Sigmoid colon (tissue), 7 donors: ENCODE measurements at places on chromosomes 6 and 20. TPM values are rescaled to one million over a fixed set of nuclear protein-coding genes. Genes with fewer than 3 reads are reported as not detected.

DNA sequence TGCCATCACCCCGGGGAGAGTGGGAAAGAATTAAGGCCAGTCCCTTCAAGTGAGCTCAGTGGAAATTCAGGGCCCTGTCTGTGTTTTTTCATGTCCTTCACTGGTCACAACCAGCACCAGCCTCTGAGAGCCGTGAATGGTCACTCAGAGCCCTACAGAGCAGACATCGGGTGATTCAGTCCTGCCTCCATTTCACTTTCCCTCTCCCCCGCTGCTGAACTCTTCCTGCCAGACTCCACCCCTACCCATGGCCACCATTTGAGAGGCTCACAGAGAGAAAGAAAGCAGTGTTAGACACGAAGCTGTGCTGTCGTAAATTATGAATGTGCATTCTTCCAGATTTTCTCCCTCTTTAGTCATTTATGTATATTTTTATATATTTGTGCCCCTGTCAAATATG is 5.4 kb downstream of the R3HDML start:
- H3K27ac ChIP-seq = no peak overlapping the region
- H3K27me3 ChIP-seq = peaks cover 7% of the 10 kb centered on the region
- H3K4me3 ChIP-seq = no peak overlapping the region
- H3K36me3 ChIP-seq = no peaks in the 10 kb centered on the region
- no peaks in the 10 kb centered on the region for H3K4me1 ChIP-seq

- peak overlapping the region; percentile 17 for H3K27ac ChIP-seq
- no peaks in the 10 kb centered on the region for H3K27me3 ChIP-seq
- no peaks in the 10 kb centered on the region for H3K36me3 ChIP-seq
- DNase-seq = no peak
Measured at GRCh38 chr20:51487565-51488268, 54.8 kb downstream of the NFATC2 start.

DNA sequence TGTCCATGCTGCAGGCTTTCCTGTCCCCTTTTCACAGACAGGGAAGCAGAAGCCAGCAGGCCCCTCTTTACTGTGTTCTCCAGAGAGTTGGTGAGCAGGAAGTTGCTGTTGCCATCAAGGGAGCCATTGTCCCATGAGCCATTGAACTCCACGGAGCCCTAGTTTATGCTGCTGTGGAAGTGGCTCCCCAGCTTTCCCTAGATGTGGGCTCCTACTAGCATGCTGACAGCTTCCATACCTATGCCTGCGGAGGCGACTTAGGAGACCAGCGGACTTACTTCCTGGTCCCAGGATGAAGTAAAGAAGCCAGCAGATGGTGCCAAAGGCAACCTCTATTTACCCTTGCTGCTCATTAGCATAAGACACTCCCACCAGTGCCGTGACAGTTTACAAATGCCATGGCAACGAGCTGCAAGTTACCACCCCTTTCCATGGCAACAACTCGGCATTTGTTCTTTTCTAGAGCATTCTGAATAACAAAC is 30.8 kb upstream of the FKBP1A start:
- no peaks in the 10 kb centered on the region for H3K36me3 ChIP-seq
- no peak overlapping the region for H3K4me3 ChIP-seq
- H3K4me1 ChIP-seq = no peaks in the 10 kb centered on the region
- DNase-seq = no peak

DNA sequence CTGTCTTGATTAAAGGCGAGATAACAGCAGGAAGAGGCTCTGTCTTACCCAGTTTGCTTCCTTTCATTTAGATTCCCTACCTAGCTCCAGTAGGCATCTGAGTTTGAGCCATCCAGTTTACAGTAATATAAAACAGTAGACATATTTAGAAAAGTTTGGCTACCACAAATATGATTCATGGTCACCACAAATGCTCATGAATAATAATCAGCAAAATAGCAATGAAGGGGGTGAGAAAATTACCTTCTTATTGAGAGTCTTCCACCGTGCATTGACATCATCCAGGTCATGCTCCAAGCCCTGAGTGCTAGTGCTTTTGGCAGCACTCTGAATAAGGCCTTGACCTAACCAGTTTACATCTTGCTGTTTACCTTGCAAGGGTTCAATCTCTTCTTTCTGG is 106.2 kb downstream of the DST start:
- peak overlapping the region; percentile 71 for H3K4me3 ChIP-seq
- H3K27ac ChIP-seq = peak overlapping the region; percentile 92
- no peak for DNase-seq
- H3K27me3 ChIP-seq = no peaks in the 10 kb centered on the region
- peaks cover 34% of the 10 kb centered on the region for H3K36me3 ChIP-seq

DNA sequence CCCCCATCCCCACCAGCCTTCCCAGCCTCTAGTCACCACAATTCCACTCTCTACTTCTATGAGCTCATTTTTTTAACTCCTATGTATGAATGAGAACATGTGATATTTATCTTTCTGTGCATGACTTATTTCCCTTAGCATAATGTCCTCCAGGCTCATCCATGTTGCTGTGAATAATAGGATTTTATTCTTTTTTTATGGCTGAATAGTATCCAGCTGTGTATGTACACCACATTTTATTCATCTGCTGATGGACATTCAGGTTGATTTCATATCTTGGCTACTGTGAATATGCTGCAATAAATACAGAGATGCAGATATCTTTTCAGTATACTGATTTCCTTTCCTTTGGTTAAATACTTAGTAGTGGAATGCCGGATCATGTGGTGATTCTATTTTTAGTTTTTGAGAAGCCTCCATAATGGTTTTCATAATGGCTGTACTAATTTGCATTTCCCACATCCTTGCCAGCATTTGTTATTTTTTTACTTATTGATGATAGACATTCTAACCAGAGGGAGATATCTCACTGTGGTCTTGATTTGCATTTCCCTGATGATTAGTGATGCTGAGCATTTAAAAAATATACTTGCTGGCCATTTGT is 194.9 kb downstream of the PACRG start:
- H3K4me1 ChIP-seq = no peaks in the 10 kb centered on the region
- no peak overlapping the region for H3K4me3 ChIP-seq
- no peaks in the 10 kb centered on the region for H3K27me3 ChIP-seq
- H3K27ac ChIP-seq = no peak overlapping the region
- H3K36me3 ChIP-seq = no peaks in the 10 kb centered on the region
- DNase-seq = no peak

GRCh38 chr6:22447249-22448196 is 121.8 kb upstream of the HDGFL1 start:
- DNase-seq = no peak
- no peaks in the 10 kb centered on the region for H3K4me1 ChIP-seq
- no peaks in the 10 kb centered on the region for H3K27me3 ChIP-seq
- no peaks in the 10 kb centered on the region for H3K36me3 ChIP-seq
- H3K4me3 ChIP-seq = no peak overlapping the region

DNA sequence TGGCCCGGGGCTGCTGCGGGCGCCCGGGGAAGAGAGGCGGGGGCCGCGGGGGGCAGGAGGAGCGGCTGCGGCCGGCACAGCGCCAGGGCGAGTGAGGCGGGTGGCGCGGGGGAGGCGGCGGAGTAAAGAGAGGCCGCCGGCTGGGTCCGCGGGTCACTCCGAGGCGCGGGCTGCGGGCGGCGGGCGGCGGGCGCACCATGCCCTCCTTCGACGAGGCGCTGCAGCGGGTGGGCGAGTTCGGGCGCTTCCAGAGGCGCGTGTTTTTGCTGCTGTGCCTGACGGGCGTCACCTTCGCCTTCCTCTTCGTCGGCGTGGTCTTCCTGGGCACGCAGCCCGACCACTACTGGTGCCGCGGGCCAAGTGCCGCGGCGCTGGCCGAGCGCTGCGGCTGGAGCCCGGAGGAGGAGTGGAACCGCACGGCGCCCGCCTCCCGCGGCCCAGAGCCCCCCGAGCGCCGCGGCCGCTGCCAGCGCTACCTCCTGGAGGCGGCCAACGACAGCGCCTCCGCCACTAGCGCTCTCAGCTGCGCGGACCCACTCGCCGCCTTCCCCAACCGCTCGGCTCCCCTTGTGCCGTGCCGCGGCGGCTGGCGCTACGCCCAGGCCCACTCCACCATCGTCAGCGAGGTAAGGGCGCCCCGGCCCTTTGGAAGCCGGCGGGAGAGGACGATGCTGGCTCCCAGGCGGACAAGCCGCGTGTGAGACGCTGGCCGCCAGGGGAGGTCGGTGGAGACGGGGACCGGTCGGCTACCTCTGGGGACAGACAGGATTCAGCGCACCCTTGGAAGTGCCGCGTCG is at the start of gene SLC22A3:
TSS of gene SLC22A3 (plus strand) at position 156 of the 797 bp plus-strand sequence. CDS start at position 198, 42 bp downstream.
- H3K27ac ChIP-seq = peak within 1 kb of the TSS; percentile 85
- peak; percentile 77 for DNase-seq
- H3K4me3 ChIP-seq = peak within 1 kb of the TSS; percentile 87

DNA sequence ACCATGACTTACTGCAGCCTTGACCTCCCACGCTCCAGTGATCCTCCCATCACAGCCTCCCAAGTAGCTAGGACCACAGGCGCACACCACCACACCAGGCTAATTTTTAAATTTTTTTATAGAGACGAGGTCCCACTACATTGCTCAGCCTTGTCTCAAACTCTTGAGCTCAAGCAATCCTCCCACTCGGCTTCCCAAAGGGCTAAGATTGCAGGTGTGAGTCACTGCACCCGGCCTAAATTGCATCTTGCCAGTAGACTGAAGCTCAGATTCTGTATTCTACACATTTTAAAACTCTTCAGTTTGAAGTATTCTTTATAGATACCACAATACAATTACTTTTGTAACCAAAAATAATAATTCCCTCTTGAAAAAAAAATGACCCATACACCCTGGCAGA is 11.4 kb downstream of the NUDT3 start:
- DNase-seq = no peak
- no peaks in the 10 kb centered on the region for H3K27me3 ChIP-seq
- H3K4me3 ChIP-seq = no peak overlapping the region

DNA sequence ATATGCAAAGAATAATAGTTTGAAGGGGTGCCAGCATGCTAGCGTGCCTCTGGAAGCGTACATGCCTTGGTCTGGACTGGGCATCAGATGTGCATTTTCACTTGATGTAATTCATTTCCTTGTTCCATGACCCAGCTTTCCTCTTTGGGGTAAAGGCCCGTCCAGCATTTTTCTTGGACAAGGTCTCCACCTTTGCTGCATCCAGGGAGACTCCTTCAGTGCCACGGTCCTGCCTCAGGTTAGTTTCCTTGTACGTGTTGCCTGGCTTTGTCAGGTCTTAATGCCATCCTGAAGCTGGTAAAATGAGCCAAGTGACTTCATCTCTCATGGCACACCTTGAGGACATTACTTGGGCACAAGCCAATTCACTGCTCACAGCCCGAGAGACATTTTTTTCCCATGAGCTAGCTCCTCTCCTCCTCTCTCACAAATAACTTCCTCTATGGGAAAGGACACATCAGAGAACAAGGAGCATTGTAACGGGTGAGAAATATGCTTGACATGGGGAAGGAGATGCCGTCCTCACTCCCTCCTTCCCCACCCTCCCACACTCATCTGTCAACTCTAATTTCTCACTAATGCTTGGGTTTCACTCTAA is 23.9 kb downstream of the EDN1 start:
- no peak overlapping the region for H3K27ac ChIP-seq
- no peak for DNase-seq
- no peaks in the 10 kb centered on the region for H3K36me3 ChIP-seq
- H3K4me1 ChIP-seq = no peaks in the 10 kb centered on the region
- no peak overlapping the region for H3K4me3 ChIP-seq

DNA sequence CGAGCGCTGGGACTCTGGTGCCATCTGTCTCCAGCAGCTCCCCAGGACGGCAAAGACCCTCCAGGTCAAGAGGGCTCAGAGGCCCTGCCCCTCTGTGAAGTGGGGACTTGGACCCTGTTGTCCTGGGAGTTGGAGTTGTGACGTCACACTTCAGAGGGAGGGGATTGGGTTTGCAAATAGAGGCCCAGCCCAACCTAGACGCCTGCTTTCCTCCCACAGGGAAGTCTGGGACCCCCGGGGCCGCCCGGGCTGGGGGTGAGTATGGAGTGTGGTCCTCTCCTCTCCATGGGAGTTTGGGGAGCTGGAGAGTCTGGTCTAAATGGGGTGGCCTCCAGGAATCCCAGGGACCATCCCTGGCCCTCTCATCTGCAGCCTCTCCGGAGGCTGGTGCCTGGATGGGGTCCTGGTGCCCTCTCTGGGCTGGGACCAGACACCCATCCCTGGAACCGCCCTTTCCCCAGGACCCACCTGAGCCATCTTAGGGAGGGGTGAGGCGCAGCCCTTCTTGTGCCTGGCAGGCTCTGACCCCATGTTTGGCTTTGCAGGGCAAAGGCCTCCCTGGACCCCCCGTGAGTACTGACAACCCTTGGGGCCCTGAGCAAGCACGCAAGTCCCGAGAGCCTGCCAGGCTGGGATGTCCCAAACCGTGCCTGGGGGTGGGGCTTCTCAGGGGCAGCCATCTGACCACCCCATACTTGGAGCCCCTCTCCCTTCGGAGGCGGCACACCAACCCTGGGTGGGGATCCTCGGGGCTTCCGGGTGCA is 4.3 kb downstream of the COL9A3 start:
- no peak overlapping the region for H3K27ac ChIP-seq
- peaks cover 41% of the 10 kb centered on the region for H3K27me3 ChIP-seq
- H3K4me1 ChIP-seq = peaks cover 3% of the 10 kb centered on the region
- no peak for DNase-seq

DNA sequence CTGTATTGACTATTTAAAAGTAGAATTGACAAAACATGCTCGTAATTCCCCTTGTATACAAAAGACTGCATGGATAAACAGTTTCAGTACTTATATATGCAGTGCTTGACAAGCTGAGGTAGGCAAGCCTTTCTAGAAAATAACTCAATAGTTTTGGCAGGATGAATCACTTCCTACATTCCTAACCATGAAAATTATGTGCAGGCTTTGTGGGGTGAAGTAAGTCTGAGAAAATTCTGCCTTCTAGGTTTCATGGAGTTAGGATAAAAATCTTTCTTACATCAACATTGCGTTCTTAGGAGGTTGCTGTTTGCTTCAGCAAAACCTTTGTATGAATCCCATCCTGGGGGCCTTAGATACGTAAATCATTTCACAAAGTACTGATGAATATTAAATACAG is 801.4 kb upstream of the EYS start:
- H3K27me3 ChIP-seq = no peaks in the 10 kb centered on the region
- H3K4me1 ChIP-seq = no peaks in the 10 kb centered on the region
- no peak for DNase-seq
- no peak overlapping the region for H3K27ac ChIP-seq
- H3K4me3 ChIP-seq = no peak overlapping the region

DNA sequence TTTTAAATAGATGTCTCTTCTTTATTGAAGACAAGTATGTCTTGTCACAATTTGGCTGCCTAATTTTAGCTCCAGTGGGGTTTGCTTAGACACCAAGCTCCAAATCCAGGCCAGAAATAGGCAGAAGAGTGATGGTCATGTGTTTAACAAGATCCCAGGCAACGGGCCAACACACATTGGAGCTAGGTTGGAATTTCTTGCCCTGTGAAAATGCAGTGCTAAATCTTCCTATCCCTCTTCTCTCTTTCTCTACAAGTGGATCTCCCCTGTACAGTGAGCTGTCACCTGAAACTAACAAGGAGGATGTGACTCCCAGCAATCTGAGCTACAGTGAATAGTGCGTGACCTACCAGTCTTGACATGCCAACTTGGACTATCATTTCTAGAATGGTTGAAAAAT is 65.3 kb upstream of the VGLL2 start:
- H3K4me1 ChIP-seq = no peaks in the 10 kb centered on the region
- DNase-seq = no peak
- H3K27me3 ChIP-seq = no peaks in the 10 kb centered on the region

GRCh38 chr20:25301357-25301920 is 53.6 kb downstream of the PYGB start:
- DNase-seq = no peak
- peaks cover 11% of the 10 kb centered on the region for H3K36me3 ChIP-seq
- peaks cover 13% of the 10 kb centered on the region for H3K4me1 ChIP-seq

The GCM1 gene
- not detected for total RNA-seq

The PKIB gene
- total RNA-seq = 1.1 TPM

The PLCG1 gene
- total RNA-seq = 55.1 TPM

The MAK gene
- total RNA-seq = not detected
